SK-N-SH treated with all-trans-retinoic acid at 6 μM for 48 hours (cell line): ENCODE measurements at places on chromosomes 12 and 14.

DNA sequence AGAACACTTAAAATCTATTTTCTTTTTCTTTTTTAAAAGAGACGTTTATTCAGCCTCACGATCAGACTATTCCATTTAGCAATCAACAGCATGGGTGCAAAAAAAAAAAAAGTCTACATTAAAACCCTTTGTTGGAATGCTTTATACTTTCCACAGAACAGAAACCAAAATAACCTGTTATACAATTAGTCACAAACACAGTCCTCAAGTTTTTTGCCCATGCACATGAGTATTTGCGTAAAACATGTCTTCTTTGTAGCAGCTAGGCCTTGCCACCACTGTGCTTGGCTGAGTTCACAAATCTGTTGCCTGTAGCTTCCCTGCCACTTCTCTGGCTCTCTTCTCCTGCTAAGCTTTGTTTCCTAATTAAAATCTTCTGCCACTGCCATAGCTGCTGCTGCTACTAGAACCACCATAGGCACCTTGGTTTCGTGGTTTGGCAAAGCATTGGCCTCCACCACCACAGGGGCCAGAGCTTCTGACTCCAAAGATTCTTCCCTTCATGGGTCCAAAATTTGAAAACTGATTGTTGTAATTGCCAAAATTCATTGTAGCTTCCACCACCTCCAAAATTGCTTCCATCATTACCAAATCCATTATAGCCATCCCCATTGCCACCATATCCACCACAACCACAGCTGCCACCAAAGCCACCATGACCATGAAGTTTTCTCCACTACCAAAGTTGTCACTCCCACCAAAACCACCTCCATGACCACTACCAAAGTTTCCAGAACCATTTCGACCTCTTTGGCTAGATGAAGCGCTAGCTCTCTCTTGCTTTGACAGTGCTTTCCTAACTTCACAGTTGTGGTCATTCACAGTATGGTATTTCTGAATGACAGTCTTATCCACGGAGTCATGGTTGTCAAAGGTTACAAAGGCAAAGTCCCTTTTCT, 38.1 kb downstream of the KLRG1 start:
- ATAC-seq, result no peak

DNA sequence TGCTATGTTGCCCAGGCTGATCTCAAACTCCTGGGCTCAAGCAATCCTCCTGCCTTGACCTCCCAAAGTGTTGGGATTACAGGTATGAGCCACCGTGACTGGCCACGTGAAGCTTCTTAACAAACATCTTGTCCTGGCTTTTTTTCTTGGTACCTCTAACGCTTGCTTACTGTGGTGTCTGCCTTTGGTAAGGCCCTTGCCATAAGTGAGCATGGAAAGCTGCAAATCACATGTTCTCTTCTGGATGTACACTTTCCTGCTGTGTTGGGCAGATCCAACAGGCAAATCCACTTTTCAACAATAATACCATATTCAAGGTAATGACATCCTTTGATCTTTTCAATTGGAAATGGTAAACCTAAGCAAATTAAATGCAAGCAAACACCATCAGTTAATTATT, 54.6 kb downstream of the ARF6 start:
- ATAC-seq, result no peak

GRCh38 chr12:128784030-128784760, 39.6 kb downstream of the SLC15A4 start:
- ATAC-seq, result no peak

DNA sequence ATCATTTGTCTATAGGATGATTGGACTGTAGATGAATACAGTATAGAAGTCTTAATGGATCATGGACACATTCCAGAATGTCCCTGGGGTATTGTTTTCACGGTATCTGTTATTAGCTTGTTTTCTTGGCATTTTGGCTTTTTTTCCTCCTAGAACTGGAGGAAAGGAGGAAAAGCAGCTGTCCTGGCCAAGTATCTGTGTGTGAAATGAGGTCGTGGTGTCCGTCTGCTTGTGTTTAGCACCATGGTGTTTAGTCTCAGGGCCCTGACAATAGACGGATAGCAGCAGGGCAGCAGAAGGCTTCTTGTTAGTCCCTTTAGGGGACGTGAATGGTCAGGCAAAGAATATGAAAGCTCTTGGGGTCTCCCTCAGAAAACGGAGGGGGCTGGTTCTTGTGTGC, 21.2 kb downstream of the FGF6 start:
- no peak for ATAC-seq

DNA sequence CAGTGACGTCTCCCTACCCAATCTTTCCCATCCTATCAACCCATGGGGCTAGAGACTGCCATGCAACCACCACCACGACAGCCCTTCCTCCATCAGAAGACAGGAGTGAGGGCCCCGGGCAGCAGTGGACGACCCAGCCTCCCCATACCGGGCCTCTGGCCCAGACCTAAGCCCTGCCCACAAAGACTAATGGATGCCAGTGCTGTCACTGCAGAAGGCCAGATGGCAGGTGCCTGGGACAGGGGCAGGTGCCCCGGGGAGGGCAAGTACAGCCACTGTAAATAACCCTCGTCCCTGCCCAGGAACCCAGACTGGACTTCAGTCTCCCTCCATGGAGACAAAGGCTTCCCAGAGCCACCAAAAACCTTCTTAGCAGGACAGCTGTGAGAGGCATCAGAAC, 20.3 kb upstream of the HSPB8 start:
- no peak for ATAC-seq

DNA sequence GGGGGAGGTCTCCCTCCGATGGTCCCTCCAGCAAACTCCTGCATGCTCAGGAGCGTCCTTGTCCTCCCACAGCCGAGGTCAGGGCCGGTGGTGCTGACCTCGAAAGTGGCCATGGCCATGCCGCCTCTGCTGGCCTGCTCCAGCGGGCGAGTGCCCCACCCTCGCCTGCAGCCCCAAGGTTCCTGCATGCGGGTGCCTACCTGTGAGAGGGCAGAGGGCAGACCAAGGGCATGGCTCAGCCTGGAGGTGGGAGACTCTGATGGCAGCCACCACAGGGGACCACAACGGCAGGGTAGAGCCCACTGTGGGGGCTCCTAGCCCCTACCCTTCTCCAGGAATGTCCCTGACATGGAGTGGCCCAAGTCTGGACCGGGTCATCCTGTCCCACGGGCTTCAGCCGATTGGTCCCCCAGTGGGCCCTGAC, 38.1 kb upstream of the PPP1R13B start:
- no peak for ATAC-seq

- ATAC-seq, result no peak
These were observed 19.6 kb downstream of the HCFC2 start for GRCh38 chr12:104083769-104084475.

GRCh38 chr12:112979041-112979680, 842 bp downstream of the OAS2 start:
- no peak for ATAC-seq

- ATAC-seq, result no peak
These were observed 8.9 kb upstream of the ACVR1B start for GRCh38 chr12:51942501-51943000.

- no peak; the same call in 2 of the 3 replicates for ATAC-seq
These were observed at the start of gene ATXN2 for GRCh38 chr12:111598637-111599452. ATXN2 (minus strand) TSS chr12:111599315; CDS start chr12:111599034, 281 bp downstream.

GRCh38 chr12:131287015-131287937, 333.6 kb downstream of the ADGRD1 start:
- ATAC-seq, result no peak

DNA sequence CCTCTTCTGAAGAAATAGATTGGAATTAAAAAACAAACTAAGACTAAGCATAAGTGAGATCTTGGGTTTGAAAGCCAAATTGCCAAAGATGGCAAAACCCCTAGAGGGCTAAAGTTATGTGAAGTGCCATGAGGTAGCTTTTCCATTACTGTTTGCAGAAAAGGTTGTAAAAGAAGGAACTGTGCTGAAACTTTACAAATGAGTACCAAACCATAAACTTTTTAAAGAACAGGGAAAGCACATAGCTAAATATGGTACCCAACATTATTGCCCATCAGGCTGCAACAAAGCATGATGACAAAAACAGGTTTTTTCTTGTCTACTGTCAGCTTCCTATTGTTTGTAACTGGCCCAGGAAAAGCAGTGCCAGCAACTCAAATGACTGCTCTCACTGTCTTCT, 224.2 kb downstream of the RAD51B start:
- no peak for ATAC-seq

GRCh38 chr12:52063981-52064649, 5.7 kb upstream of the ATG101 start:
- ATAC-seq, result no peak

DNA sequence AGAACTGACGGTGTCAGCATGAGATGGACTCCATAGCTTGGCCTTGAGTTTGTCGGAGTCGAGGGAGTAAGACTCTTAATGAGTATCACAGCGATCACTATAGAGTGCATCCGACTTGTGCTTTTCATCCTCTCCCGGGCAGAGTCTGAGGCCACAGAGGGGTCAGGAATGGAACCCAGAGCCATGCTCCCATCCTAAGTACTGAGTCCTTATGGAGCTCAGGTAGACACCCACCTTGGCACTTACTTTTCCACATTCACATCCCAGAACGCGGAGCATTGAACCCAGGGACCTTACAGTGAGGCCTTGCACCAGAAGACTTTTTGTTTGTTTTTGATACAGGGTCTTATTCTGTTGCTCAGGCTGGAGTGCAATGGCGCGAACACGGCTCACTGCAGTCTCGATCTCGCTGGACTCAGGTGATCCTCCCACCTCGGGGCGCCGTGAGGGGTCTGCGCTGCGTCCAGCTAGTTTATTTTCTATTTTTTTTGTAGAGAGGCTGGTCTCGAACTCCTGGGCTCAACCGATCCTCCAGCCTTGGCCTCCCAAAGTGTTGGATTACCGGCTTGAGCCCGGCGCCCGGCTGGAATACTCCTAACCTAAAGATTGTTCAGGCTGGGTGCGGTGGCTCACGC, 719 bp upstream of the SRSF9 start:
- ATAC-seq, result peak; percentile 52

DNA sequence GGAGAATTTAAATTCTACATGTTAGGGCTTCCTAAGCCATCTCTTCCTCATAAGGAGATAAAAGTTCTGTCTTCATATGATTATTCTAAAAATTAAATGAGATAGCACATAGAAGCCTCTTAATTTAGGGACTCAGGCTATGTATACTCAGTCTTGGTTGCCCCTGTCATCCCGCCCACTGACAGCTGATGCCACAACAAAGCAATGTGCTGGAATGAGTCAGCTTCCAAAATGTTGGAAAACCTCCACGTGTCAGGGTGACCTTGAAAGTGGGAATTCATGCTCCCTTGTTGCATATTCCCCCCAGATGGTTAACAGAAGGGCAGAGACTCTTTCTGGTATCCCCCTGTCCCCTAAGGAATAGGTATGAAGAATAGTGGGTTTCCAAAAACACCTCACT, 238.0 kb upstream of the DDHD1 start:
- no peak for ATAC-seq

- peak; percentile 56; the same call in 2 of the 3 replicates for ATAC-seq
These were observed 66.1 kb downstream of the FUT8 start for GRCh38 chr14:65478596-65478995.

DNA sequence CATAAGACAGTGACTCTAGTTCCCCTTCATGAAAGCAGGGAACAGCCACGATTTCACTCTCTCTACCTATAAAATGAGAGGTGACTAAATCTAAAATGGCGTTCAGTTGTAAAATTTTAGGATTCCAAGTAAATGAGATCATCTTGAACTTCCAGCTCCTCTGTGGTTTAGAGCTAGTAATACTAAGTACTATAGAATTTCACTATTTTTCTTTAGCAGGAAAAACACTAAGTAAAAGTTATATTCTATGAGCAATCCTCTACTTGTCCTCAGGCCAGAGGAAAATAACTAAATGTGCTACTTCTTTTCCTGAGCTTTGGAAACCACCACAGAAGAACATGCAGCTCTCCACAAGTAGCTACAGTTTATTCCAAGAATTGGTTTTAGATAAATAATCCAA, 55.6 kb downstream of the NIN start:
- peak; percentile 70 for ATAC-seq

DNA sequence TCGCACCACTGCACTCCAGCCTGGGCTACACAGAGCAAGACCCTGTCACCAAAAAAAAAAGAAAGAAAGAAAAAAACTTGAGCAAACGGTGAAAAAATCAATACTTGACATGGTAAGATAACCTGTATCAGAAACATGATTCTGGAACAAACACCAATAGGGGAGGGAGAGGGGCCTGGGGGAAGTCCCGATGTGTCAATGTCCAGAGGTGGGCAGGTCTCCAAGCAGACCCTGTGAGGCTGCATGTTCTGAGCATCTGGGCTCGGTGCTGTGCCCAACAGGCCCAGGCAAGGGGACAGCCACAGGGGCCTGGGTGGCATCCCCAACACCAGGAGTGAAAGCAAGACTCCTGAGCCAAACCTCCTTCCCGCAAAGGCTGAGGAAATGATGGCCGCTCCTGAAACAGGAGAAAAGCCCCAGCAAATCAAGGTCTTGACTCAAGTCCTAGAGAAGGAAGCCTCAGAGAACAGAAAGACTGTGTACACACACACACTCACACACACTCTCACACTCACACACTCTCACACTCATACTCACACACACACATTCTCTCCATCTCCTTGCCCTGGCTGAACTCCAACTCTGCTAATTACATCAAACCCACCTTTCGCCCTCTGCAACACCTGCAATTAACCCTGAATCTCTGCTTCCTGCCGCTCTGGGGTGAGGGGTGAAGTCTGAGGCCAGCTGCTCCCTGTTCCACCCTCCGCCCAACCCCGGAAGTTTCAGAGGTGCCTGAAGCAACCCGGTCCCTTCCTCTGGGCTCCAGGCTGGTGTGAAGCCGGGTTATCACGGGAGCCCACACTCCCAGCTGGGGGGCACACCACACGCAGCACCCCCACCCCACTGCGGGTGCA, 20.4 kb downstream of the CCDC88C start:
- no peak for ATAC-seq

- ATAC-seq, result peak; percentile 6
These were observed 6.0 kb downstream of the GAPDH start for GRCh38 chr12:6540181-6540877.

DNA sequence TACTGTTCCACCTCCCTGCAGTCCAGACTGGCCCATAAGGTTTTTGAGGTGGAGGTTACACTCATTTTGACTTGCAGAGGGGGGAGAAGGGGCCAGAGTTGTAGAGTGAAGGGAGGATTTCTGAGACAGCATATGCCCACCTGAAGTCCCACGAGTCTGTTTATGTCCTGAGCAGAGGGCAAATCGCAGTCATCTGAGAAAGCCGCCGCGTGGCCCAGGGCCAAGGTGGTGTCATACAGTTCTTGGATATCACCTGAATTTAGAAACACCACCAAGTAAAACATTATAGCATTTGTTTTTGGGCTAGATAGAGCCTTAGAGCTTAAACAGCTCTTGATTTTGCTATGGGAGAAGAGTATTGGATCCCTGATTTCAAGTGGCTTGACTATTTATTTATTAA, 30.9 kb downstream of the TDG start:
- no peak for ATAC-seq

- ATAC-seq, result no peak
These were observed 925.4 kb downstream of the GALC start for GRCh38 chr14:87067591-87067990.

- peak; percentile 96 for ATAC-seq
These were observed 249.6 kb upstream of the TBX3 start for GRCh38 chr12:114933428-114934160.

- peak; percentile 84 for ATAC-seq
These were observed 232.4 kb downstream of the AKAP6 start for GRCh38 chr14:32561520-32561919.

DNA sequence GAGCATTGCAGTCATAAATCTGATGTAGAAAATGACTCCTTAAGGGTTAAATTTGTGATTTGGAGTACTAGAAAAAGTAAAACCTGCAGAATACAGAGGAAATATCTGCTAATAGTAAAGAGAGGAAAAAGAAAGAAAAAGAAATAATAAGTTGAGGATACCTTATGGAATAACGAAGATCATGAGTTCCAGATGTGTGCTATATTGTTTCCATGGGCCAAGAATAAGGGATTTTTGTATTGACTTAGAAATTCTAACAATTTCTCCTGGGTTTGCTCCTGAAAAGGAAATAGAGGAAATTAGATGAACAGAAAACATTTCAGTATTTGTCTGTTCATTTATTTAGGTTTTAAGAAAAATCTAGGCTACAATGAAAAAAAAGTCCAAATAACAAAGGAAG, 115.3 kb downstream of the ALG10B start:
- no peak for ATAC-seq
